Anterior cingulate cortex (tissue), 58 donors: ENCODE measurements at places on chromosomes 7 and 10.

GRCh38 chr7:151866761-151867655 lies 9.9 kb downstream of the PRKAG2 start:
- no peak for DNase-seq

- DNase-seq: no peak
These were observed 86.2 kb upstream of the DYNC1I1 start for GRCh38 chr7:95686109-95686508.

DNA sequence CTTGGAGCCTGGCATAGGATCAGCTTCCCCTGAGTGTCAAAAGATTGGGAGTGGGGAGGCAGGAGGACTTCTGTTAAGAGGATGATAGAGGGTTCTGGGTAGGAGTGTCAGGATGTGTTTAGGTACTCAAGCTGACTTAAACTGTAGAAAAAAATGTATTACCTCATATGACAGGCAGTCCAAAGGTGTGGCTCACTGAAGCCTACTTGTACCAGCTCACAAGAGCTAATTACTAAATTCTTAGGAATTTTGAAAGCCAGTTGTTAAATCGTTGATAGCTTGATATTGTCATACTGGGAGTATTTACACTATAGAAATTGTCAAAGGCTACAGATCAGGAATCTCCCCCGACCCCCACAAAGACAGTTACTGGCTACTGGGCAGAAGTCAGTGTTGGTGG lies 32.1 kb downstream of the FAS start:
- no peak for DNase-seq

- no peak for DNase-seq
These were observed 2.8 kb upstream of the FLNC start for GRCh38 chr7:128827248-128827958.

GRCh38 chr7:151080522-151081169 lies at the start of gene FASTK:
Gene FASTK, minus strand, starts transcription at chr7:151080809. Its CDS starts 43 bp downstream, at chr7:151080766.
- peak; percentile 84 for DNase-seq

DNA sequence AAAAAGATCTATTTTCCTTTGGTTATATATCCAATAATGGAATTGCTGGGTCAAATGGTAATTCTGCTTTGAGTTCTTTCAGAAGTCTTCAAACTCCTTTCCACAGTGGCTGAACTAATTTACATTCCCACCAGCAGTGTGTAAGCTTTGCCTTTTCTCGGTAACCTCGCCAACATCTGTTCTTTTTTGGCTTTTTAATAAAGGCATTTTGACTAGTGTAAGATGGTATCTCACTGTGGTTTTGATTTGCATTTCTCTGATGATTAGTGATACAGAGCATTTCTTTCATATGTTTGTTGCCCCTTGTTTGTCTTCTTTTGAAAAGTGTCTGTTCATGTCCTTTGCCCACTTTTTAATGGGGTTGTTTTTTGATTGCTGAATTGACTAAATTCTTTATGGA lies 285.0 kb downstream of the MALRD1 start:
- no peak for DNase-seq
